Fibroblast of lung (primary cell): ENCODE measurements at places on chromosomes 6 and 20.

GRCh38 chr6:140226637-140227036 lies 852.2 kb upstream of the CITED2 start:
- no peak for DNase-seq

DNA sequence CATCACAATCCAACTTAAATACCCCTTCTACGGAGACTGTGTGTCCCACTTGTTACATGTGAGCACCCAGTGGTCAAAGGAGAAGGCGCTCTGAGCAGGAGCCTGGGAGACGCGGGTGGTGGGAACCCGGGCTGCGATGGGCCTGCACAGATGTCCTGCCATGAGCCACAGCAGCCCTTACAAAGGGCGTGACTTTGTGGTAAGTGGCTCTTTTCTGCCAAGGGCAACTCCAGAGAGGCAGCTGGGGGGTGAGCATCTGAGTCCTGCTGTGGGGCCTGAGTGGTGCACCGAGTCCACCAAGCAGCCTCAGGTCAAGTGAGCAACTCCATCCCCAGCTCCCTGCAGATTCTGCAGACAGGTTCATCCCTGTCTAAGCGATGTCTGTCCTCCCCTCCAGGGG lies 33.6 kb upstream of the CST7 start:
- no peak for DNase-seq

DNA sequence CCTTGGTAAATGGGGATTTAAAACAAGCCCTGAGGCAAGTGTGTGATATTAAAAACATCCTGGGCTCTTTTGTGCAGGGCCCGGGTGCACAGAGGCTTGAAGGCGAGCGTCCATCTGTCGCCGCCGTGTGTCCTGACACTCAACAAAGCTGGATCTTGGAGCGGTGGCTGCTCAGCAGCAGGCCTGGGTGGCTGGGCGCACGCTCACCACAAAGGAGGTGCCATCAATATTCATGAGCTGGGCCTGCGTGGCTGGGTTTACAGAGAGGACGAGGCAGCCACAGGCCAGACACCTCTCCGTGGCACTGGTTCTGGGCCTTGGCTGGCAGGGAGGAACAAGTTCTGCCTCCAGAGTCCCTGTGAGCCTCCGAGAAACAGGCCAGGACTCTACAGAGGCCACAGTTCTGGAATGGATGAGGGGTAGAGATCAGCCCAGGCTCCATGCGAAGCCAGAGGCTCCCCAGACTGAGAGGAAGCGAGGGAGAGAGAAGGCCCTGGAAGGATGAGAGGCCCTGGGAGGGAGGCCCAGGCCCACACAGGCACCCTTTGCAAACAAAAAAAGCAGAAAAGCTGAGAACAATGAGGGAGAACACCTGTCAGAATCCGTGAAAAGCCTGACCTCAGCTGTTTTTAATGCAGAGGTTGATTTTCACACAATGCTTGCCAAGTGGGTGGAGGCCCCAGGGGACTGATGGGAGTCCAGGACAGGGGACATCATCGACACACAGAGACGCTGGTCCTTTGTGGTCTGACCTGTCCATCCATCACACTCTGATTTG lies 21.9 kb downstream of the BHLHE23 start:
- DNase-seq, result no peak

GRCh38 chr6:138953451-138953850 lies 34.6 kb downstream of the REPS1 start:
- peak; percentile 56 for DNase-seq

- DNase-seq, result peak; percentile 50
These were observed 6.4 kb downstream of the RPS12 start for GRCh38 chr6:132820629-132821381.

DNA sequence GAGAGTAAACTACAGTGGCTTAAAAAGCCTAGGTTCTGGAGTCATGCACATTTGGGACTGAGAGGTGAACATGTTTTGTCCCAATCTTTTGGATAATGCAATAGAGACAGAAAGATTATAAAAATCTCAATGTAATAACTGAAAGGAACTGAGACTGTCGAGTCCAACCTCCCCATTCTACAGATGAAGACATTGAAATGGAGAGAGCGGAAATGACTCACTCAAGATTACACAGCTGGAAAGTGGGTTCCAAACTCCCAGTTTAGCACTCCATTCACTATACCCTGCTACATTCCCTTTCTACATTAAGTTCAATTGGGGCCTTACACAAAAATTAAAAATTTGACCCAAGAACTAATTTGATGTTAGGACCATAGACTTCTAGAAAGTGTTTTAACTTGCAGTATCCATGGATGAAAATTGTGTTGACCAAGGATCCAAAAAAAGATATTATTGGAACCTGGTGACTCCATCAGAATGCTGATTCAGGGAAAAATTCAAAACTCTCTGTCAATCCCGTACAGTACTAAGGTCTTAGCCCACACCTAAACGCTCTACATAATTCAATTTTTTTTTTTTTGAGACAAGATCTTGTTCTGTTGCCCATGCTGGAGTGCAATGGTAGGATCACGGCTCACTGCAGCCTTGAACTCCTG lies 1.5 kb upstream of the ILRUN start:
- no peak for DNase-seq
